Common myeloid progenitor, CD34-positive (primary cell): ENCODE measurements at places on chromosomes 5 and 9.

- no peak overlapping the region for H3K27ac ChIP-seq
- DNase-seq = no peak
- no peaks in the 10 kb centered on the region for H3K4me1 ChIP-seq
- no peaks in the 10 kb centered on the region for H3K27me3 ChIP-seq
These were observed 119.1 kb downstream of the ENC1 start for GRCh38 chr5:74521401-74521800.

DNA sequence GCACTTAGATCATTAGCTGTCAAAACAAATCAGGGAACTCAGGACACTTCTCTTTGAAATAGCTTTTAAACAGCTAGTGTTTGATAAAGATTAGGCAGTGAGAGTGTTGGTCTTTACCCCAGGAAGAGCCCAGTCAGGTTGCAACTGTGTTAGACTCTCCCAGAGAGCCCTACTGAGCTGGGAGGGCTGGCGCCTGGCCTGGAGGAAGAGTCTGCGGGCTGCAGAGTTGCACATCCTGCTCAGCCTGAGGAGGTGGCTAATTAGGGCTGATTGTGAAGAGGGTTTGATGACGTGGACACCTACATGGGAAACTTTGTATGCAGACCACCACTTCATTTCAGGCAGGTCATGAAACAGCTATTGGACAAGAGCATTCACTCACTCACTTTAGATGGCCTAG, 112.0 kb downstream of the TMEM174 start:
- no peak for DNase-seq
- H3K4me3 ChIP-seq = no peak overlapping the region
- no peaks in the 10 kb centered on the region for H3K4me1 ChIP-seq
- no peak overlapping the region for H3K27ac ChIP-seq
- H3K27me3 ChIP-seq = peaks cover 17% of the 10 kb centered on the region

DNA sequence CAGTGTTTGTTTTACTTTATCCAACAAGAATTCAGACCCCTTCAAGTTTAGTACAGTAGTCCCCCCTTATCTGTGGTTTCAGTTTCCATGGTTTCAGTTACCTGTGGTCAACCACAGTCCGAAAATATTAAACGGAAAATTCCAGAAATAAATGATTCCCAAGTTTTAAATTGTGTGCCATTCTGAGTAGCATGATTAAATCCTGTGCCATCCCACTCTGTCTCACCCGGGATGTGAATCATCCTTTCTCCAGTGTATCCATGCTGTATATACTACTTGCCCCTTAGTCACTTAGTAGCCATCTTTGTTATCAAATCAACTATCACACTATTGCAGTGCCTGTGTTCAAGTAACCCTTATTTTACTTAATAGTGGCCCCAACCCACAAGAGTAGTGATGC, 153.8 kb upstream of the RASA1 start:
- DNase-seq = no peak
- peak overlapping the region; percentile 45 for H3K4me3 ChIP-seq
- H3K4me1 ChIP-seq = peaks cover 20% of the 10 kb centered on the region
- H3K27ac ChIP-seq = no peak overlapping the region
- H3K27me3 ChIP-seq = no peaks in the 10 kb centered on the region

- H3K27ac ChIP-seq = no peak overlapping the region
- no peaks in the 10 kb centered on the region for H3K36me3 ChIP-seq
- no peak overlapping the region for H3K4me3 ChIP-seq
- DNase-seq = peak; percentile 40
- no peaks in the 10 kb centered on the region for H3K4me1 ChIP-seq
- peaks cover 98% of the 10 kb centered on the region for H3K27me3 ChIP-seq
These were observed 10.5 kb upstream of the NKX2-5 start for GRCh38 chr5:173245319-173246134.

DNA sequence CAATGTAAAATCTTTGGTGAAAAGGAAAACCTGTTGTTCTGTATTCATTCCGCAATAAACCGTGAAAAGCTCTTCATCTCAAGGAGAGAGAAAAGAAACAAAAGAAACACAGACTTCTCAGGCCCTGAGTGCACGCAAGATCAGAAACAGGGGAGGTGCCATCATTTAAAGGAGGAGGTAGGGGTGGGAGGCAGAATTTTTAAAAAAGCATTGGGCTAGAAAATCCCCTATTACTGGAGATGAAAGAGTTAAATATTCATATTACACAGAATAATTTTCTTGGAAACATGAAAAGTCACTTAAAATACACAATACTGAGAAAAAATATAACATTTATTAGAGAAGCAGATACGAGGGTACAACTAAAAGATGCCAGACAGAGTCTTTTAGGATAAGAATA, 56.3 kb downstream of the USP20 start:
- H3K36me3 ChIP-seq = peaks cover 43% of the 10 kb centered on the region
- H3K27ac ChIP-seq = peak overlapping the region; percentile 29
- DNase-seq = no peak
- H3K27me3 ChIP-seq = no peaks in the 10 kb centered on the region
- peaks cover 49% of the 10 kb centered on the region for H3K4me1 ChIP-seq

DNA sequence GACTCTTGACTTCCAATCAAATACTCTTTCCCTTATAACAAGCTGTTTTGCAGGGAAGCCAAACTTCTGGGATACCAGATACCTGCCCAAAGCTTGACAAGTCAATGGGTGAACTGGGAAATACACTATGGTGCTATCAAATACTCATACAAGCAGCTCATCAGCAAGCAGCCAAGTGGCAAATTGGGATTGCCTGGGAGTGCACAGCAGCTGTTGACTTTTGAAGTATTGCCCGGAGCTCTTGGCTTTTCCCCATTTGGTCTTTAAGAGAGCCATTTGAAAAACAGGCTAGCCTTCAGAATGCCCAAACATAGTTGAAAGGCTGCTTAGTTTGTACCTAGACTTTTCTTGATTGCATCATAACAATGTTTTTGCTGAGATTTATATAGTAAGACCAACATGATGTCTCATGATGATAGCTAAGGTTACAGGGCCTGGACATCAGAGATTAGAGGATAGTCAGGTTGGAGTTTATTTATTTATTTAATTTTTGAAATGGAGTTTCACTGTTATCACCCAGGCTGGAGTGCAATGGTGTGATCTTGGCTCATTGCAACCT, 210.1 kb upstream of the ZNF608 start:
- H3K27me3 ChIP-seq = peaks cover 20% of the 10 kb centered on the region
- no peaks in the 10 kb centered on the region for H3K36me3 ChIP-seq
- H3K4me1 ChIP-seq = no peaks in the 10 kb centered on the region
- H3K27ac ChIP-seq = no peak overlapping the region

DNA sequence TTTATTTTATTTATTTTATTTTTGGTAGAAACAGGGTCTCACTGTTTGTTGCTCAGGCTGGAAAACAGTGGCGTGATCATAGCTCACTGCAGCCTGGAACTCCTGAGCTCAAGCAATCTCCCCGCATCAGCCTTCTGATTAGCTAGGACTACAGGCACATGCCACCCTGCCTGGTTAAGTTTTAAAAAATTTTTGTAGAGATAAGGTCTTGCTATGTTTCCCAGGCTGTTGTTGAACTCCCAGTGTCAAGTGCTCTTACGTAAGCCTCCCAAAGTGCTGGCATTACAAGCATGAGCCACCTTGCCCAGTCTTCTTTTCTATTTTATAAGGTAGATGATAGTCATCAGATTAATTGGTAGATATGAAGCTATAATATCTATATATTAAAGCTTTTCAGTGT, 382.7 kb downstream of the CDH12 start:
- H3K27me3 ChIP-seq = no peaks in the 10 kb centered on the region
- DNase-seq = no peak
- H3K27ac ChIP-seq = no peak overlapping the region
- no peaks in the 10 kb centered on the region for H3K36me3 ChIP-seq
- H3K4me3 ChIP-seq = no peak overlapping the region

DNA sequence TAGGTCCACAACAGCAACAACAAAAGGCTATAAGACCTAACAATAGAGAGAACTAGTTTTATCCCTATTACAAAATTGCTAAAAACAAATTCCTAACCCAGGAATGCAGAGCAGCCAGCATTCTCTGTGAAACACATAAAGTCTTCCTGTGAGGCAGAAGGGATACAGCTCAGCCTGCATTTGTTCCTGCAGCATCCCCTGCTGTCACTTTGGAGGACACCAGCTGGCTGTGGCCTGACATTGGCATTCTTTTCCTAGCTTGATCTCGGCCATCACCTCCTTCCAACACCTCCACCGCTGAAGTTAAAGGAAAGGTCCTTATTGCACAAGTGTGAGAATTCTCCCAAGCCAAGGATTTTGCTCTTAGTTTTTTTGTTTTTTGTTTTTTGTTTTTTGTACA, 186.1 kb downstream of the SNCAIP start:
- H3K27me3 ChIP-seq = no peaks in the 10 kb centered on the region
- DNase-seq = no peak
- H3K4me1 ChIP-seq = no peaks in the 10 kb centered on the region
- no peak overlapping the region for H3K4me3 ChIP-seq
- no peaks in the 10 kb centered on the region for H3K36me3 ChIP-seq

DNA sequence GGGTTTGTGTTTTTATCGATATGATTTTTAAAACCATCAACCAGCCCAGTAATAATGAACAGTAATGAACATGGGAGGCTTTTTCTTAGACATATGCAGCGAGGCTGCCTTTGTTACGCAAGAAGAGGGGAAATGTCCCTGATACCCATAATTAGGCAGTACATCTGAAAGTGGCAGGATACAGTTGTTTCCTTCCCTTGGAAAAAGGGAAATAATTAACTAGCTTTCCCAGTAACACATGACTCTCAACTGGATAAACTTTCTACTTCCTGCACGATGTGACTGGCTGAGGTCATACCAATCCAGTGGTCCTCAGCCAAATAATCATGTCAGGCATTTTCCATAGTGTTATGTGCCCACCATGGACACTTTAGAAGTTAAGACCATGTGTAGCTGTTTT, 431.6 kb upstream of the C9orf72 start:
- no peaks in the 10 kb centered on the region for H3K27me3 ChIP-seq
- DNase-seq = no peak
- H3K4me1 ChIP-seq = no peaks in the 10 kb centered on the region
- no peak overlapping the region for H3K4me3 ChIP-seq
- no peak overlapping the region for H3K27ac ChIP-seq

DNA sequence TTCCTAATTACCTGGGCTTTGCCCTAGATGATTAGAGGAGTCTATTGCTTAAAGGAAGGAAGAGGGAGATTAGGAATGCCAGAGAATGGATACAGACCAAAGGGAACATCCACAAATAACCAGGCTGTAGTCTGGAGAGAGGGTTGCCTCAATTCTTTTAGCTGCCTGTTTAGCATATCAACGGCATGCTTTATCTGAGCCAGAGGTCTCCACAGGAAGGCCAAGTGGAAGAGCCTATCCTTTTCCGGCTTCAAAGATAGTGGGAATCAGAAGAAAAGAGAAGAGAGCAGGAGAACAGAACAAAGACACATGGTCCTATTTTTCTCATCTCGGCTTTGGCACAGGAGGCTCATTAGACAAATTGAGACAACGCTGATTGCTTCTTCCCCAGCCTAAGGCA, 142.4 kb downstream of the NMUR2 start:
- no peaks in the 10 kb centered on the region for H3K36me3 ChIP-seq
- no peaks in the 10 kb centered on the region for H3K4me1 ChIP-seq
- H3K27me3 ChIP-seq = no peaks in the 10 kb centered on the region
- DNase-seq = no peak
- no peak overlapping the region for H3K4me3 ChIP-seq

DNA sequence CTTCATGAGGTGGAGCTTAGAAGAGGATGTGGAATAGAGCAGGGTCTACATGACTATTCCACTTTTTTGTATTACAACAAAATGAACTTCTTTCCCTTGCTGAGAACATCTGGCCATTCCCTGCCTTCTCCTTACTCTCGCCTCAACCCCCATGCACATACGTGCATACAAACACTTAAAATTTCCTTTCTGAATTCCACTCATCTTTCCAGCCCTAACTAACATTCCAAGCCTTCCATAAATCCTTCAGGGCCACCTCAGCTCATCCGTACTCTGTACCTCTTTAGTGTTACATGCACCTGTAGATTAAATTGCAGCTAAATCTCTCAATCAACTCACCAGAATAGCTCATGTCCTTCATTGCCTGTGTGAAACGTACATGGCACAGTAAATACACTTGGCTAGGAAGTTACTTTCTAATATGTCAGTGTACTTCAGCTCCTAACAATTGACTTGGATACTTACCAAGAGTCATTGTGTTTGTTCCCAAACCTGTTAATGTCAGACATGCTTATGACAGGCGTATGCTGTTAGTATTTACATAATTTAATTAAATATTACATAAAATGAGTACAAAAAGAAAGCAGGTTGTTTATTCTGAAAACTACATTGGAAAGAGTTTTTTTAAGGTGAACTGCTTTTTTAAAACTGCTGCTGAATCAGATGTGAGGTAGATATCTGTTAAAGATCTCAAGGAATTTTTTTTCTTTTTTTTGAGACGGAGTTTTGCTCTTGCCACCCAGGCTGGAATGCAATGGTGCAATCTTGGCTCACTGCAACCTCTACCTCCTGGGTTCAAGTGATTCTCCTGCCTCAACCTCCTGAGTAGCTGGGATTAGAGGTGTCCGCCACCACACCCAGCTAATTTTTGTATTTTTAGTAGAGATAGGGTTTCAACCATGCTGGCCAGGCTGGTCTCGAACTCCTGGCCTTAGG, 55.7 kb downstream of the GLIS3 start:
- H3K36me3 ChIP-seq = no peaks in the 10 kb centered on the region
- no peaks in the 10 kb centered on the region for H3K4me1 ChIP-seq
- H3K4me3 ChIP-seq = no peak overlapping the region
- no peak overlapping the region for H3K27ac ChIP-seq

DNA sequence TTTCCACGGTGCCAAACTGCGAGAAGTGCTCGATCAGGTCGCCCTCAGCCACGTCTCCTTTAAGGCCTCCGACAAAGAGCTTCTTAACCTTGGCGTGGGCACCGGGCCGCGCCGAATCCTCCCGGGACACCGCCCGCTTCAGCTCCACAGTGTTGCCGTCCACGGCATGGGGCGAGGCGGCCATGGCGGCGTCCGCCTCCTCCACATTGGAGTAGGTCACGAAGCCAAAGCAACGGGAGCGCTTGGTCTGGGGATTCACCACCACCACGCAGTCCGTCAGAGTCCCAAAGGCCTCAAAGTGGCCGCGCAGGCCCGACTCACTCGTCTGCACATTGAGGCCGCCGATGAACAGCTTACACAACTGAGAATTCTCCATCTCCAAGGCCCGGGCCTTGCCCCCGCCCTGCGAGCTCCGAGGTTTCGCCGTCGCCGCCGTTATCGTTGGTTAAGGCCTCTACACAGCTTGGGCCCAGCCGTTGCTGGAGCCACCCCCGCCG, 424 bp downstream of the HNRNPA0 start:
- peak overlapping the region; percentile 100 for H3K27ac ChIP-seq
- H3K4me3 ChIP-seq = peak overlapping the region; percentile 99
- H3K27me3 ChIP-seq = no peaks in the 10 kb centered on the region
- DNase-seq = no peak
- H3K4me1 ChIP-seq = peaks cover 33% of the 10 kb centered on the region

DNA sequence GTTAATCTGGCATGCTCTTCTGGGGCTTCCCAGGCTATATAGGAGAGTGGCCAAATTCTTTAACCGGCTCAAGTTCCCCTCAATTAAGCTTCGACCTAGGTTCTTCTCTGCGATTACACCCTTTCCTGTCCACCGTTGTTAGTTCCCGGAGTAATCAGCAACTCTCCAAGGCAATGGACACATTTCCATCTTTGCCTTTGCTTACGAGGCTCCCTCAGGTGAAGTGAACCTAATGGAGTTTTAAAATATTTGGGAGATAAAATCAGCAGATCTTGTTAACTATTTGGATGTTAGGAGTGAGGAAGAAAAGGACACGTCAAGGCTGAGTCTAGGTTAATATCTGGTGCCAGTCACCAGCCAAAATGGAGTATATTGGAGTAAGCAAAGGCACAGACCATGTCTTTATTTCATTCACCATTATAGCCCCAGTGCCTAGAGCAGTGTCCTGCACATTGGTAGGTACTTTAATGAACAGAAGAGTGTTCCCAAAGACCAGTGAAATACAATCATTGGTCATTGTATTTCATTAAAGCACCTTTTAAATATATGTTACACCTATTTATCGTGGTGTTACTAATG, 515 bp downstream of the UTP15 start:
- H3K36me3 ChIP-seq = peaks cover 26% of the 10 kb centered on the region
- DNase-seq = peak; percentile 3
- peaks cover 25% of the 10 kb centered on the region for H3K4me1 ChIP-seq
- H3K27ac ChIP-seq = peak overlapping the region; percentile 99
